ENCODE measurements at places on chromosomes 7 and 10.

- DNase-seq, result no peak
Measured at GRCh38 chr7:3236268-3236667, 64.8 kb upstream of the SDK1 start.

DNA sequence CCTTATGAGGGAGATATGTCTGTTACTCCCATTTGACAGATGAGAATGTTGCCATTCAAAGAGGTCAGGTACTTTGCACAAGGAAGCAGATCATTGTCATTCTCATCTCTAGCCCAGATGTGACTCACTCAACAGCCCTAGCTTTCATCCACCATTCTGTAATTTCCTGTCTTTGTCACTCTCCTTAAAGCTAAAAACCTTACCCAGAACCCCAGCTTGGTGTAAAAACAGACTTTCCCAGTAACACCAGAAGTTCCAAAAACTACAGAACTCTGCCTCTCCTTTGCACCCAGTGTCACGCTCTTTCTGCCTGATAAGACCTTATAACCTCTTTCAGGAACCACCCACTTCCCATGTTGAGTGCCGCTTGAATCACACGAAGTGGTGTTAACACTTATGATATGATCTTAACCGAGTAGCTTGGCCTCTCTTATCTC, 89.1 kb upstream of the SP4 start:
- DNase-seq, result no peak

DNA sequence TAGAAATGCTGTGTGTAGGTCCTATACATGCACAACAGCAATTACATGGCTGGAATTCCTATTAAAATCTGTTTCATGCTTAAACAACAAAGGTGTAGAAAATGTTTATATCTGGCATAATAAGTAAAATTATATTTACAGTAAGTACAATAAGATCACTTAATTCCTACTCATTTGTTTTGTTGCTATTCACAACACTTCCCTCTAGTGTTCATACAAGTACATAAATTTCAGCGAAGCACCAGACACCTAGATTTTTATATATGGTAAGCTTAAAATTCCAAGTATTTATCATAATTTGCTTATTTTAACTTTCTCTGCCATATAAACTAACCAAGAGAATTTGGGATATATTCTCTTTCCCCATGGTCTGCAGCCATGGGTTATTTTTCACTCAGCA, 51.8 kb upstream of the ANK3 start:
- DNase-seq, result peak; percentile 43

- no peak for DNase-seq
Measured at GRCh38 chr7:108245523-108246226, 115.5 kb upstream of the LAMB4 start.

GRCh38 chr10:90087197-90088023, 386.0 kb downstream of the KIF20B start:
- DNase-seq, result peak; percentile 7

DNA sequence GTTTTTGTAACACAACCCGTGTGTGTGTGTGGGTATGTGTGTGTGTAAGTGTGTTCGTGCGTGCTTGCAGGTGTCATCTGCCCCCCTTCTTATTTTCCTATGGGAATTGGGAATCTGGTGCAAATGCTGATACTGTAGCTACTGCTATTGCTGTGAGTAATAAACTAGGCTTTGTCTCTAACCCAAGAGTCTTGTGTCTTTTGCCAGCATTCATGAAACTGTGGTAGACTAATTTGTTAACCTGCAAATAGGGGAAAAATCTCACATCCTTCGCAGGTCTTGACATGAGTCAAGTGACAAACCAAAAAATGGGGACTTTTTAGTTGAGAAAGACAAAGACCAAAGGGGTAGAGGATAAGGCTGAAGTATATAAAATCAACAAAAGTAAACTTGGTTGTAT, 57.9 kb upstream of the FAM133B start:
- DNase-seq, result no peak

GRCh38 chr10:4588824-4589223, 237.2 kb upstream of the AKR1E2 start:
- peak; percentile 57 for DNase-seq

GRCh38 chr7:17408904-17409290, 110.4 kb downstream of the AHR start:
- DNase-seq, result peak; percentile 46

GRCh38 chr10:34323192-34323591, 491.9 kb downstream of the PARD3 start:
- peak; percentile 50 for DNase-seq

DNA sequence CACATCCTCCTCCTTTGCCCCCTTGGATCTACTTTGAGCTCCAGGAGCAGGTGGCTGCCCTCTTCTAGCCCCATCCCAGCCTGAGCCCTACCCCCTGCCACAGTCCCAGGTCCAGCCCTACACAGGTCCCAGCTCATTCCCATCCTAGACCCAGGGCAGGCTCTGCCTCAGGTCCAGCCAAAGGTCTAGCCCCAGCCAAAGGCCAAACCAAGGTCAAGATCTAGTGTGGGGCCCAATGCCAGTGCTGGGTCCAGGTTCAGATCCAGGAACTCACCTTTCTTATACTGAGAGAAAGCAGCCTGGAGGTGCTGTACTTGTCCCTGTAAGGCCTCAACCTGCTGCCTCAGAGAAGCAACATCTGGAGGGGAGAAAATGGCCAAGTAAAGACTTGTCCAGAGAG, 8.5 kb downstream of the SFTPD start:
- DNase-seq, result no peak

DNA sequence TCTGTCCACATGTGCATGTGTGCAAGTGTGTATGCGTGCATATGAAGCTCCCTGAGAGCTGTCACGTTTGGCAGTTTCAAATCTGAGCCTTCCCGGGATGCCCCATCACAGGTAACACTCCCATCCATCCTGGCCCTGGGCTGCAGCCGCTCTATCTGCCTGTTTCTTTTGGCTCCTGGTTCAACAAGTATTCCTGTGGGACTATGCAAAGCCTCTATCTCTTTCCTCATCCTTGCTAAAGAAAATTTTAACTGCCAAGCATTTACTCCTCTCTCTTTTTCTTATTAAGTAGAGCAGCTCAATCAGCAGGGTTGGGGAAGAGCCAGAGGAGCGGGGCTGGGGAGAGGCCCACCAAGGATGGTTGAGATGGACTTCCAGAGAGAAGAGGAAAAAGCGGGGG, 24.4 kb upstream of the PDCD4 start:
- no peak for DNase-seq

GRCh38 chr10:114698271-114699061, 40.4 kb upstream of the ABLIM1 start:
- DNase-seq, result peak; percentile 55

DNA sequence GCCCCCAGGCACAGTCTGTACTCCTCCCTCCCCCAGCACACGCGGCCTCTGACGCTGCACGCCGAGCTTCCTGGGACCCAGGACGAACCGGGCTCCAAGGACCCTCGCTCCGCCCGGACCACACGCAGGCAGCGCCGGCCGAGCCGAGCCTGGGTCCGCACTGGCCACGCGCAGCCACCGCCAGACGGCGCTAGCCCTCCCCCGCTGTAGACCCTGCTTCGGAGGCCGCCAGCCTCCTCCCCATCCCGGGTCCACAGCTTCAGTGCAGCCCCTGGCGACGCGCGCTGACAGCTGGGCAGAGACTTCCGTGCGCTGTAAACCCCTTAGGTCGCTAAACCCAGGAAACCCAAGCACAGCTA, 936 bp upstream of the TCERG1L start:
- no peak for DNase-seq

- DNase-seq, result no peak
Measured at GRCh38 chr10:129365767-129366402, 101.2 kb upstream of the MGMT start.

- no peak for DNase-seq
Measured at GRCh38 chr10:78280604-78281003, 246.9 kb downstream of the RPS24 start.

DNA sequence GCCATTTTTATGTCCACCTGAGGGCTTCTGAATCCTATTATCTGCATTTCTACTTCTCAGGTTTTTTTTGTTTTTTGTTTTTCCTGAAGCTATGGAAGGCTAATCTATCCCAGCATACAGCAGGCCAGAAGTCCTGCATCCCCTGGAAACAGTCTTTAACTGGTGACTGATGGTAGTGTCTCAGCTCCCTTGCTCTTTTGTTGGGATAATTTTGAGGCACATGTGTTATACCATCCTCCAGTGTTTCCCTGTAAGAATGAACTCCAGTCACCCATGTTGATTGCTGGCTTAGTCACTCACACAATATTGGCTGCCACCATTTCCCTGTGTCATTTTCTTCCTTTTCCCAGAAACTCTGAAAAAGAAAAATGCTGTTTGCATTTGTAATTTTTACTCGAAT, 1094.0 kb upstream of the LRRN3 start:
- no peak for DNase-seq

GRCh38 chr10:86329093-86329710, 37.4 kb downstream of the GRID1 start:
- DNase-seq, result no peak

DNA sequence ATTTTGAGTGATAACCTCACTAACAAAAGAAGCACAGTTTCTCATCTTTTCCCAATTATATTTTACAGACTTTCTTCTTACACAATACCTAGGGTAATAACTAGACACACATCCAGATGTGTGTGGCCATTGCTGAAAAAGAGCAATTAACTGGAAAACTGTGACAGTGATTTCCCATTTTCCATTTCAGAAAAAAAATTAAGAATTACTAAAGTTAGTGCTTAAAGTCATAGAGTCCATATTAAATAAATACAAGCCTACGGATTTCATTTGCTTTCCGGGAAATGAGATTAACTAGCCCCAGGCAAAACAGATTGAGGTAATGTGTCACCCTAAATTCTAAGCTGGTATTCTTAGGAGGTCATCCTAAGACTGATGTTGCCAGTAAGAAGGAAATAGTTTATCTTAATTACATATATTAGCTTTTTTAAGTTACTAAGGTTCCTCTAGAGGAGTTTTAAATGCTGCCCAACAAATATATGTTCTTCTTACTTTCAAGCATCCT, 10.2 kb upstream of the MACC1 start:
- DNase-seq, result no peak

DNA sequence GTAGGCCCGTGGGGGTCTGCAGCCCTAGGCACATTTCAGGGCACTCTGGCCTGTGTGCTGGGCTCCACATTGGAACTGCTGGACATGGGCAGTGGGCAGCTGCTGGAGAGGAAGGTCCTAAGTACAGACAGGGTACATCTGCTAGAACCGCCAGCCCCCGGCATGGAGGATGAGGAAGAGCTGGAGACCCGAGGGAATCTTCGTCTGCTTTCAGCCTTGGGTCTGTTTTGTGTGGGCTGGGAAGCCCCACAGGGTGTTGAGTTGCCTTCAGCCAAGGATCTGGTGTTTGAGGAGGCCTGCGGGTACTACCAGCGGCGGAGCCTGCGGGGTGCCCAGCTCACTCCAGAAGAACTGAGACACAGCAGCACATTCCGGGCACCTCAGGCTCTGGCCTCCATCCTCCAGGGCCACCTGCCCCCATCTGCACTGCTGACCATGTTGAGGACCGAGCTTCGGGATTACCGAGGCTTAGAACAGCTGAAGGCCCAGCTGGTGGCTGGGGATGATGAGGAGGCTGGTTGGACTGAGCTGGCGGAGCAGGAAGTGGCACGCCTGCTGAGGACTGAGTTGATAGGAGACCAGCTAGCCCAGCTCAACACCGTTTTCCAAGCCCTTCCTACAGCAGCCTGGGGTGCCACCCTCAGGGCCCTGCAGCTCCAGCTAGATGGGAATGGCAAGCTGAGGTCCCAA, 1.4 kb downstream of the HPS6 start:
- DNase-seq, result no peak

GRCh38 chr7:130734815-130735716, 1.1 kb upstream of the KLF14 start:
- DNase-seq, result peak; percentile 2

Measured in IMR-90 (cell line).